SW 1271 (cell line): ENCODE measurements at places on chromosomes 6 and 20.

- no peak for DNase-seq
Measured at GRCh38 chr20:47785311-47785853, at the start of gene SULF2. SULF2 (minus strand) TSS chr20:47785481; CDS start chr20:47757363, 28,118 bp downstream.

- DNase-seq: no peak
Measured at GRCh38 chr6:168574699-168575195, 133.8 kb downstream of the SMOC2 start.

DNA sequence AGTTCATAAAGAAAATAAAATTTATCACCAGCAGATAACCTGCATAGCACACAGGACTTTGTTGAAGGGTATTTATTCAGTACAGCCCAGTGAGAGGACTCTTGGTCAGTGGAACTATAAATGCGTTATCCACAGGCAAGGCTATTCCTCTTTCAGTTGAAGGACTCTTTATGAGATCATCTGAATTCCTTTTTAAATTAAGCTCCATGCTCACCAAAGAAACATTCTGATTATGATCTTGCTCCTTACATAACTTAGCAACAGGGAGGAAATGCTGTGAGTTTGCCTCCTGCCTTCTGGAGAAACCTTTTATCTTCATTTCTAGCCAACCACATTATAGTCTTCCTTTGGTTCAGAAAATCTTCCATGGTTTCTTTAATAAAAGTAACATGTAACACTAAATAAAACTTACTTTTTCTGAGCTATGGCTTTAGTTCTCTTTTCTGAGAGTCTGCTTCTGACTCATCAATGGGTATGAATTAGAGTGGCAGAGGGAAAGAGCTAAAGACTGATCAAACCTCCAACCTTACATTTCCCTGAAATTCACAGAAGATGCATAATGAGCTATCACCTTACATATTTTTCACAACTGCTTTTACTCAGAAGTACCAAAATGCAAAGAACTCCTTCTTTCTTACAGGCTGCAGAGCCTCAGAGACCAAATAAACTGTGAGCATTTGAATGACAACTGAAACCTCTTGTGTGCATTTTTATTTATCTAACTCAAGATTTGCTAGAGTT is 267.2 kb downstream of the ADGRG6 start:
- DNase-seq: no peak

DNA sequence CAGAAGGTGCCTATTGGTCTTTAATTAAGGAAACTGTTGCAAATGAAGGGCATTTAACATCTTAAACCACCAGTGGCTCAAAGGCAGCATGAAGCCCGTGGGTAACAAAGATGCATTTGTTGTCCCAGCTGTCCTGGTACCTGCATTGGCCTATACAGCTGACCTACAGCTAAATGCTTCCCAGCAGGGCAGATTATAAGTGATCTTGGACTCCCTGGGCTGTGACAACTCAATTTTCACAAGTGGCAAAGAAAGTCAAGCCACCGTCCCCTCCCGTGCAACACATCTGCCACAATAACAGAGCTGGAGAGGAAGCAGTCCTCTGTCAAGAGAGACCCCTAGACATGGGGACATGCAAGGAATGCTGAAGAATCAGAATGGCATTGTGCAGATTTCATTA is 31.5 kb upstream of the EDN3 start:
- no peak for DNase-seq

- no peak for DNase-seq
Measured at GRCh38 chr6:34318499-34319470, 70.0 kb upstream of the SMIM29 start.

- DNase-seq: no peak
Measured at GRCh38 chr6:43939281-43940070, 169.5 kb downstream of the VEGFA start.

DNA sequence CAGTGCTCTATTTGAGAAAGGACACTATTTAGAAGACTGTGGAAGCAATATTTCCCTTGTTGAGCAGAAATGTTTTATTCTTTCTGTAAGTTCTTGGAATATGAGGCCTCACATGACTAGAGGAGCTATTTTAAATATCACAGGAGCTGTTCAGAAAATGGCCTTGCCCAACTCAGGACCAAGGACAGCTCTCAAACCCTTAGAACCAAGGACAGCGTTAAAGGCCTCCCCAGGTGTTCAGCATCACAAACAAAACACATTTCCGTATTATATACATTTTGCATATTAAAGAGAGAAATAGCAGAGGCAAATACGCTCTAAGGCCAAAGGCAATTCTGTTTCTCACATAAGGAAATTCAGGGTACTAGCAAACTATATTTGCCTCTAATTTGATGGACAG is 631.4 kb downstream of the CDH26 start:
- no peak for DNase-seq

GRCh38 chr6:134034478-134034877 is 17.9 kb downstream of the SLC2A12 start:
- no peak for DNase-seq

DNA sequence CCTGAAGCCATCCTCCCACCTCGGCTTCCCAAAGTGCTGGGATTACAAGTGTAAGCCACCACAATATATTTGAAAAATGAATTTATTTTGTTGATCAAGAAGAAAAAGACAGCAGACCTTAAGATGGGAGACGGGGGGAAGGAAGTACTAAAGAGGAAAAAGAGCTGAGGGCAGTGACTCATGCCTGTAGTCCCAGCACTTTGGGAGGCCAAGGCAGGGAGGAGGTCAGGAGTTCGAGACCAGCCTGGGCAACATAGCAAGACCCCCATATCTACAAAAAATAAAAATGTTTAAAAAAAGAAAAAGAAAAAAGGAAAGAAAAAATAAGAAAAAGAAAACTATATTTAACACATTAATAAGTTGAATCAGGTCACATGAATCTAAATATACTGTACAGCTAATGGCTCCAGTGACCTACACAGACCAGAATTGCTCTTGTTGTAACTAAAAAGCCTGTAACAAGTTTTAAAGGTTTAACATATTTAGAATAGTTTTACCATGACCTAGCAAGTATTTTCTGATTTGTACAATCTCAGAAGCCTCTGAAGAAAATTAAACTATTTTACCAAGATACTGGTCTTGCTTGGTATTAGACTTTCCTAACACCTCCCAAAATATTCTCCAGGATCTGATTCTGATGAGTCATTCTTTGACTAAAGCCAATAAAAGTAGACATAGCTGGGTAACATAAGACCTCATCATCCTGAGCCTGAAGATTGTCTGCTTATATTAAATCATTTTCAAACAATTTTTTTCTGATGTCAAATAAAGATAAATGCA is 4.3 kb upstream of the AKIRIN2 start:
- no peak for DNase-seq

DNA sequence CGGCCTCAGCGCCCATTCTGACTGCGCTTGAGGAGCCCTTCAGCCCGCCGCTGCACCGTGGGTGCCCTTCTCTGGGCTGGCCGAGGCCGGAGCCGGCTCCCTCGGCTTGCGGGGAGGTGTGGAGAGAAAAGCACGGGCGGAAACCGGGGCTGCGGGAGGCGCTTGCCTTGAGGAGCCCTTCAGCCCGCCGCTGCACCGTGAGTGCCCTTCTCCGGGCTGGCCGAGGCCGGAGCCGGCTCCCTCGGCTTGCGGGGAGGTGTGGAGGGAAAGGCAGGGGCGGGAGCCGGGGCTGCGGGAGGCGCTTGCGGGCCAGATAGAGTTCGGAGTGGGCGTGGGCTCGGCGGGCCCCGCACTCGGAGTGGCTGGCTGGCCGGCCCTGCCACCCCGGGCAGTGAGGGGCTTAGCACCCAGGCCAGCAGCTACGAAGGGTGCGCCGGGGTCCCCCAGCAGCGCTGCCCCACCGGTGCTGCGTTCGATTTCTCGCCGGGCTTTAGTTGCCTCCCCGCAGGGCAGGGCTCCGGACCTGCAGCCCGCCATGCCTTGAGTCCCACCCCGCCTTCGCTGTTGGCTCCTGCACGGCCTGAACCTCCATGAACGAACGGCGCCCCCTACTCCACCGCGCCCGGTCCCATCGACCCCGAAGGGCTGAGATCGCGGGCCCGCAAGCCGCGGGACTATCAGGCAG is 45.7 kb upstream of the MCUR1 start:
- no peak for DNase-seq

DNA sequence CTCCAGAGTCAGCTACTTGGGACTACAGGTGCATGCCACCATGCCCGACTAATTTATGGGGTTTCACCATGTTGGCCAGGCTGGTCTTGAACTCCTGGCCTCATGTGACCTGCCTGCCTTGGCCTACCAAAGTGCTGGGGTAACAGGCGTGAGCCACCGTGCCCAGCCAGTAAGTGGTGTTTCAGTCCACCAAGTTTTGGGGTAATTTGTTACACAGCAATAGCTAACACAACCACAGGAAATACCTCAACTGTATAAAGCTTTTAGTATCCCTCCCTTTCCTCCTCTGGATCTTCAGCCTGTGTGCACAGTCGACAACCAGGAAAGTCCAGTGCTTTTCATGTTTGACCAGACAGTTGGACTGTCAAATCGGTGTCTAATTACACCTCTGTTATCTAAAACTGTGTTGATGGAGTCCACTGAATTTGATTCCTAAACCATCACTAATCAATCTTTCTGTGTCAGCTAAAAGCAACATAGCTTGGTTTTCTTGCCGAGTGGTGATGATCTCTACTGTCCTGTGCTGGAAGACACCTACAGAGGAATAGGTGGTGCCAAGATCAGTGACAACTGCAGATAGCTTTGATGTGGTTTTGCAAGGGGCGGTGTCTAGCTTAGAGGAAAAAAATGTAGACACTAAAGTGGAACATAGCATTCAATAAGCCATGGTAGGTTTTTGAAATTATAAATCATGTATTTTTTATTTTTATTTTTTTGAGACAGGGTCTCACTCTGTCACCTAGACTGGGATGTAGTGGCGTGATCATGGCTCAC is 22.2 kb upstream of the ZBTB2 start:
- no peak for DNase-seq

DNA sequence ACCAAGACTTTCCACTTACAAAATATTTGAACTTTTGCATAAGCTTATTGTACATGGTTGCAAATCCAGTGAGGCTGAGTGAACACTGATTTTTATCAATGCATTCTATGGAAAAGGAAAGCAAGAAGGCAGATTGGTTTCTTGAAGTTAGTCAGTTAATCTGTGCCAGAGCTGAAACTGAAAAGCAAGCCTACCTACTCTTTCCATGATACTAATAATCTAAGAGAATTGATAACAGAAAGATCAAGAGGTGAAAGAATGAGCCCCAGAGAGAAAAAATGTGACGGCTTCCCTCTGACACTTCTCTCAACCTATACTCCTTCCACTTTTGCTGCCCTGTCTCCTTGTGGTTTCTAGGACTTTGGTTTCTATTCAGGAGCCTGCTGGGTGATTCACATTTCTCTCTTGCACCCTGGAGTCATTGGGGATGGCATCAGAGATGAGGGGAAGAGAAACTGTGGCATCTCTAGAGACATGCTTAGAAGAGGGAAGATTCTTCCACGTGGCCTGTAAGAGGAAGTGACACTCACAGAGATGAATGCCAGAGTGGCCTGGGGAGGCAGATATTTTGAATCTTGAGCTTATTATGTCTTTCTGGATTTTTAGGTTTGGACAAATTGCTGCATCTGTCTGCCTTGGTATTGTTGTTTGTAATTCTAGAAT is 158.6 kb upstream of the RIMS1 start:
- DNase-seq: no peak

DNA sequence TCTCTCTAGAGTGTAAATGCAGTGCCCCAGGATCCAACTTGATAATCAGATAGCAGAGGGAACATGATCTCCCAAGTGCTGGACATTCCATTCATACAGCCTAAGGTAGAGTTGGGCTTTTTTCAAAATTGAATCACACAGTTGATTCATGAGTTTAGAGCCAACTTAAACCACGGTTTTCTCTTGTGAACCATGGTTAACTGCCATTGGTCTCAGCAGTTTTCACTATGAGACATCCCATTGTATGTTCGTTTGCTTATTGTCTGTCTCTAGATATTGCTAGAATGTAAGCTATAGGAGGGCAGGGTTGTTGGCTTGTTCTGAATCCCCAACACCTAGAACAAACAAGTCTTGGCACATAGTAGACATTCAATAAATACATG is 37.2 kb upstream of the TAF8 start:
- no peak for DNase-seq

- DNase-seq: no peak
Measured at GRCh38 chr6:101818051-101818450, 424.5 kb downstream of the GRIK2 start.

DNA sequence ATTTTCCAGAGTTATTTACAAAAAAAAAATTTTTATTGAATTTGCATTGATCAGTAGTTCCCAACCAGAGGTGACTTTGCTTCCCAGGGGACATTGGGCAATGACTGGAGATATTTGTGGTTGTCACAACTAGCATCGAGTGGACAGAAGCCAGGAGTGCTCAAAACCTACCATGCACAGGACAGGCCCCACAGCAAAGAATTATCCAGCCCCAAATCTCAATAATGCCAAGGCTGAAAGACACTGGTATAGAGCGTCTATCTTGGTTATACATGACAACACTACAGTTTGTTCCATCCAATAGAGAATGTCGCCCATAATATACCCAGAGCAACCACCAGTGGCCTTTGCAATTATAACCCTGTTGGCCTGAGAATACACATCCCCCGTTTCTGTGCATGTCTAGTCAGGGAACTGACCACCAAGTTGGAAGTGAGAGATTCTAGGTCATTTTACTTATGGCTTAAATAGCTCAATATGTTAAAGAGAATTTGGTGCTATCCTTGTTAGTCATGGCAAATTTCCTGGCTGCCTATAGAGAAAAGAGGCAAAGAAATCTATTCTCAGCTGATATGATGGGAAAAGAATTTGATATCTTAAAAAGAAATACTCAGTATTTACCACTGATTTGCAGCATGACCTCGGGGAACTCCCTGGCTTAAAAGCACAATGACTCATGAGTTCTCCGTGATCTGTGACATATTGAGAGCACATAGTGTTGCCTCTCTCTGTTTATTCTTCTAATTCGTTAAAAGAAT is 76.0 kb upstream of the ADTRP start:
- DNase-seq: no peak

DNA sequence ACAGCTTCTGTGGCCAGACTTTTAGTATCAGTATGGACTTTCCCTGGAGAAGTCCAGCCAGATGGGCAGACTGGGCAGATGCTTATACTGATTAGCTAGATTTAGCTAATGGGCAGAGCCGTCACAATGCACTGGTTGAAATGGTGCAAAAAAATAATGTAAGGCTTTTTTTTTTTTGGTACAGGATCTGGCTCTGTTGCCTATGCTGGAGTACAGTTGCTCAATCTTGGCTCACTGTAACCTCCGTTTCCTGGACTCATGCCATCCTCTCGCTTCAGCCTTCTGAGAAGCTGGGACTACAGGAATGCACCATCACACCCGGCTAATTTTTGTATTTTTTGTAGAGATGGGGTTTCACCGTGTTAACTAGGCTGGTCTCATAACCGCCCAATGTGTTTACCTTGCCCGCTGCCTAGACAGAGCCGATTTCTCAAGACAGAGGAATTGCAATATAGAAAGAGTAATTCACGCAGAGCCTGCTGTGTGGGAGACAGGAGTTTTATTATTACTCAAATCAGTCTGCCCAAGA is 16.4 kb upstream of the KIFC1 start:
- no peak for DNase-seq

GRCh38 chr6:1162367-1163275 is 149.3 kb upstream of the FOXQ1 start:
- DNase-seq: no peak
